Activated T-helper 1 cell treated with anti-CD3 and anti-CD28 coated beads, Interleukin-2, amount 50 U/mL, for 16 hours (primary cell): ENCODE measurements at places on chromosomes 6 and 20.

GRCh38 chr20:12413116-12413515, 495.4 kb downstream of the BTBD3 start:
- DNase-seq = no peak

- no peak for DNase-seq
Measured at GRCh38 chr6:113190170-113190569, 667.0 kb upstream of the MARCKS start.

DNA sequence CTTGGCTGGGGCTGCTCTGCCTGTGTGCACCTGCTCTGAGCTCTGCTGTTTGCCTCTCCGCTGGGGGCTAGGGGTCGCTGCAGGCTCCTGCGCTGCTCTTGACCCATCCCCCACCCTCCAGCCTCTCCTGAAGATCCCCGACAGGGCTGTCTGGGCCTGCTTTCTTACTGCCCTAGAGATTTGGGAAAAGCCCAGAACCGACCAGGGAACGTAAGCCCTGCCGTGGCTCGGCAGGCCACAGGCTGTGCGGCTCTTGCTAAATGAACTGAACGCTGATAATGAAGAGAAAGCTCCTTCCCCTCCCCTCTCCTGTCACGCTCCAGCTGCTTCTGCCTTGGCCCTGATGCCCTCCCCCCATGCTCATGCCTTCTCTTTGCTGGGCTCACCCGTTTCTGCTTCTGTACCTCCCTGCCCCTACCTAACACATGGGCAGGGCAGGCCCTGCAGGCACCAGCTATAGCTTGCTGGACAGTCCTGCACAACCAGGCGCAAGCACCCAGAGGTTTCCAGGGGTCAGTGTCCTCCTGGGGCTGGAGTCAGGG, 32.0 kb upstream of the PCMTD2 start:
- no peak for DNase-seq

DNA sequence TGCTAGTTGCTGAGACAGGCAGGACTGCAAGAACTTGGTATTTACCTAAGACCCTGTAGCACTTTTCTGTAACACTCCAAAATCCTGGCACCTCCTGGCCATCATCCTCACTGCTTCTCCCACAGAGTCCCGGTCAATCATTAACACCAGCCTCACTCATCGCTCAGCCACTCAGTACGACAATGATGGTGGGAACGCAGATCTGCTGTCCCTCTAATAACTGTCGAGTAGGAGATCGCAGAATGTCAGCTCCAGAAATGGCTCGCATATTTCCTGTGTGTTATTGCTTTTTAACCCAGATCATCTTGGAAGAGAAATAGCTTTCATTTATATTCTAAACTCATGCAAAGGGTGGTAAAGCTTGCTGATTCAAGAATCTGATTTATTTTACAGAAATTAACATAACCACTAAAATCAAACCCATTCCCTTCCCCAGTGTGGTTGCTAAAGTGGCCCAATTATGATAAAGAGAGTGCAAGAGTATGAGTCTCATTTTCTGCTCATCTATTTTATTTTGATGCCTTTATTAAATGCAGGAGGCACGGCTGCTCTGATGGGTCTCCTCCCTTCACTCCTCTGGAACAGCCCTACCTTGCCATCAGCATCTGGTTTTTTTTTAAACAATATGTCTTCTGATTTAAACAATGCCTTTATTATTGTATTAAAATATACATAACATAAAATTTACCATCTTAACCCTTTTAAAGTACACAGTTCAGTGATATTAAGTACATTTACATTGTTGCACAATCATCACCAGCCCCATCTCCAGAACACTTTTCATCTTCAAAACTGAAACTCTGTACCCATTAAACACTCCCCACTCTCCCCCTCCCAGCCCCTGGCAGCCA, 28.3 kb upstream of the GGTLC1 start:
- DNase-seq = no peak

- DNase-seq = no peak
Measured at GRCh38 chr6:25670793-25671513, 18.9 kb downstream of the SCGN start.

DNA sequence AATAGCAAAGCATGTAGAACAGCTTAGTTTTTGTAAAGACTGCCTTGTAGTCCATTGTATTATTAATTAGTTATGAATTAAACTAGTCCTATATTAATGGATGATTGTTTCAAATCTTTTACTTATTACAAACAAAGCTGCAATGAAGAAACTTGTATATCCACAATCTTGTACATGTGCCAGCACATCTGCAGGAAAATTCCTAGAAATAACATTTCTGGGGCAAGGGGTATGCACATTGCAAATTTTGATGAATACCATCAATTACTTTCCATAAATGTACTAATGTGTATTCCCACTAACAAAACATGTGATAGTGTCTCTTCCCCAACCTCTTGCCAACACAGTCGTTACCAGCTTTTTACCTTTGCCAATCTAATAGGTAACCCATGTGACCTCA, 73.6 kb upstream of the AKAP12 start:
- DNase-seq = no peak

DNA sequence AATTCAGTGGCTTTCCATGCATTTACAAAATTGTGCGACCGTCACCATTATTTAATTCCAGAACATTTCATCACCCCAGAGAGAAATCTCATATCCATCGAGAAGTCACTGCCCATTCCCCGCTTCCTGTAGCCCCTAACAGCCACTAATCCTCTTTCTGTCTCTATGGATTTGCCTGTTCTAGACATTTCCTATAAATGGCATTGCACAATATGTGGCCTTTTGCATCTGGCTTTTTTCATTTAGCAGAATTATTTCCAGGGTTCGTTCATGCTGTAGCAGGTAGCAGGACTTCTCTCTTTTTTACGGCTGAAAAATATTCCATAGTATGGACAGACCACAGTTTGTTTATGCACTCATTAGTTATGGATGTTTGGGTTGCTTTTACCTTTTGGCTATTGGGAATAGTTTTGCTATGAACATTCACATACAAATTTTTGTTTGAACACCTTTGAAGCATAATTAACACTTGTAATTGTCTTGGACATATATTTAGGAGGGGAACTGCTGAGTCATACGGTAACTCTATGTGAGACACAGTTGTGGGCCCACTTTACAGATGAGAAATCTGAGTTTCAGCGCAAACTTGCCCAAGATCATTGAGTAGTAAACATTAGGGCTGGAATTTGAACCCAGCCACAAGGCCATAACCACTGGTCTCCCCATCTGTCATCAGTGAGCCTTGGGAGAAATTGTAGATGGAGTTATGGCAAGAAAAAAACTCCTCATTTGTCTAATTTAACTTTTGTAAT, 126.9 kb downstream of the BMP7 start:
- DNase-seq = no peak

DNA sequence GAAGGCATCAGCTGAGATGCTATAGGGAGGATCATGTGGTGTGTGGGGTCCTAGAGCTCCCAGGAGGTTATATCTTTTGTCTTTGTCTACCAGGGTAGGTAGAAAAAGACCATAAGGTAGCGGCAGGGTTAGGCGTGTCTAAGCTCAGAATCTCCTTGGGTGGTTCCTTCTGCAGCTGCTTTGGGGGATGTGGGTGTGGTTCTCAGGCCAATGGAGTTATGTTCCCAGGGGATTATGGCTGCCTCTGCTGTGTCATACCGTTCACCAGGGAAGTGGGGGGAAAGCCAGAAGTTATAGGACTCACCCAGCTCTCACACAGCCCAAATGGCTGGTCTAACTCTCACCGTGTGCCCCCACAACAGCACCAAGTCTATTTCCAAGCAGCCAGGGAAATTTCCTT, 107.4 kb upstream of the ADGRB3 start:
- no peak for DNase-seq

DNA sequence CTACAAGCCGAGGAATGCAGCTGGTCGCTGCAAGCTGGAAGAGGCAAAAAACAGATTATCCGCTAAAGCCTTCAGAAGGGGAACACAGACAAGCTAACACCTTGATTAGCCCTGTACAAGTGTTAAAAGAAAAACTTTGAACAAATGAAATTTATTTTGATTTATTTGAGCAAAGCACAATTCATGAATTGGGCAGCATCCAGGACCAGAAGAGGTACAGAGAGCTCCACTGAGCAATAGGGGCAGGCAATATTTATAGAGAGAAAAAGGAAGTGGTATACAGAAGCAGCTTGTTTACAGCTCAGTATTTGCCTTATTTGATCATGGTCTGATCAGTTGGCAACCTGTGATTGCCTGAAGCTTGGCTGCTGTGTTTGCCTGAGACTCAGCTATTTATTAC, 17.6 kb downstream of the HLA-DOB start:
- no peak for DNase-seq

DNA sequence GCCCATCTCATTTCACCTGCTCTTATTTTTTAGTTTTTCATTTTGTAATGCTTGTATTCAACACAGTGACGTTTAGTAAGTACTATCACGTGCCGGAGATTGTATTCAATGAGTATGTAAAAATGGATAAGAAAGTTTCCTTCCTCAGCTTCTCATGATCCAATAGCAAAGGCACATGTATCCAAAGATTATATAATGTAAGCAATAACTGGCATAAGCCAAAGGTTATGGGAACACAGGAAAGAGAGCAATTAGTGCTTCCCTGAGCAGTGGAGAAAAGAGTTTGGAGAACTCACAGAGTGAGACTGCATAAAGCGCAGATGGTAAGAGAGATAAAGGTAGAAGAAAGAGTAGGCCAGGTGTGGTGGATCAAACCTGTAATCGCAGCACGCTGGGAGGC, 21.8 kb upstream of the LTV1 start:
- no peak for DNase-seq

- DNase-seq = no peak
Measured at GRCh38 chr20:31759836-31760518, 20.9 kb downstream of the TPX2 start.

GRCh38 chr6:16305246-16305725, 66.9 kb downstream of the GMPR start:
- DNase-seq = no peak

DNA sequence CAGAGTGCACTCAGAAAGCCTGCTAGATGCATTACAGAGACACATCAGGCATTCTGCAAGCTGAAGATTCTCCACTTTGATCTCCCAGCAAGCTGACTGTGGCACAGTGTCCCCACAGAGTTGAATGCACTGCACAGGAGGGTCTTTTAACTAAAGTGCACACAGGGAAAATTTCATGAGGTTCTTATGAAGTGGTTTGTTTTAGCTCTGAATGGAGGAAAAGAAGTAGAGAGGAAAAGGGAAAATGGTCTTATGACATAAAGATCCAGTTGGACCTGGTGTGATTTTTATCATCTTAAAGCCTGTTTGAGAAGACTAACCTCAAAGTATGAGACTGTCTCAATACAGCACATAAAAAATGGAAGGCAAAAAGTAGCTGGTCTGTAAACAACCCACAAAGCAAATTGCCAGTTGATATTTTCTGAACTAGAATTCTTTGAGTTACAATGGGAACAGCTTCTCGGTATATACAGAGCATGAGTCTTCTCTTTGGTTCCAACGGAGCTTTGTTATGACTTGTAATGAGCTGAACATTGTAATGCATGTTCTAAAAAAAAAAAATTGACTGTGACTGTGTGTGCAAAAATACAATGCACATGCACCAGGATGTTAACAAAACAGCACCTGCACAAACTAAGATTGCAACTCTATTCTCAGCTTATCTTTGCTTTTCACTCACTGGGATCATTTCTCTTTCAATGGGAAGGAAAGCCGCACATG, 383.0 kb upstream of the ID4 start:
- no peak for DNase-seq

DNA sequence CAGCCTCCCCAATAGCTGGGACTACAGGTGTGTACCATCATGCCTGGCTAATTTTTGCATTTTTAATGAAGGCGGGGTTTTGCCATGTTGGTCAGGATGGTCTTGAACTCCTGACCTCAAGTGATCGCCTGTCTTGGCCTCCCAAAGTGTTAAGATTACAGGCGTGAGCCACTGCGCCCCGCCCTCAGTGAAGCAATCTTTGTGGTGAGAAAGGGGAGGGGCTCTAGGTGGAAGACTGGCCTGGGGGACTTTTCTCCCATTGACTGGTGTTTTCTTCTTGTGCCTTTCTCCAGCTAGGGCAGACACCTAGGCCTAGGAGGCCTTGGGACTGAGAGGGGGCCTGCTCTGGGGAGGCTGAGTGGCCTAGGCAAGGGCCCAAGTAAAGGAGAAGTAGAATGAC, 84.1 kb downstream of the DNAAF9 start:
- DNase-seq = no peak

DNA sequence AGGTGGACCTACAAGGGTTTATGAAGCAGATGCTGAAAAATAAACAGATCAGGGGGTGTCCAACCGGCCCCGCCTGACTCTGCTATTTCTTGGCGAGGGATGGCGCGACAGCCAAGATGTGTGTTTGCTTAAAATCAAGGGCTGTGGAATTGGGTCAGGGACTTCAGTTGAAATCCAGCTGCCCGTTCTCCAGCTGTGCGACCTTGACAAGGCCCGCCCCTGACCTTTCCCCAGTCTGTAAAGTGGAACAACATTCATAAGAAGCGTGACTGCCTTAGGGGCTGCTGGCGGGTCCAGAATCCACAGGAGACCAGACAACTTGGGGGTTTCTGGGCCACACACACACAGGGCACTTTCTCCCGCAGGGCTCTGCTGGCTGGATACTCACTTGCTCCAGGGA, 517.5 kb downstream of the PREX1 start:
- DNase-seq = no peak

DNA sequence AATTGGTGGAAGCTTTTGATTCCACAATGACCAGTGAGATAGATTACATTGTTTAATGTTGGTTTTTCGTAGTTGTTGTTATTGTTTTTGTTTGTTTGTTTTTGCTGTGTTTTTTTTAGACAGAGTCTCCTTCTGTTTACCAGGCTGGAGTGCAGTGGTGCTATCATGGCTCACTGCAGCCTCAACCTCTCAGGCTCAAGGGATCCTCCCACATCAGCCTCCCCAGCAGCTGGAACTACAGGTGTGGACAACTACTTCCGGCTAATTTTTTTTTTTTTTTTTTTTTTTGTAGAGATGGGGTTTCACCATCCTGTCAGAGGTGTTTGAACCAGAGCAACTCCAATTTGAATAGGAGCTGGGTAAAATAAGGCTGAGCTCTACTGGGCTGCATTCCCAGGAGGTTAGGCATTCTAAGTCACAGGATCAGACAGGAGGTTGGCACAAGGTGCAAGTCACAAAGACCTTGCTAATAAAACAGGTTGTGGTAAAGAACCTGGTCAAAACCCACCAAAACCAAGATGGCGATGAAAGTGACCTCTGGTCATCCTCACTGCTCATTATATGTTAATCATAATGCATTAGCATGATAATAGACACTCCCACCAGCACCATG, 10.9 kb upstream of the AKAP12 start:
- DNase-seq = no peak

GRCh38 chr20:62790075-62790474, 6.2 kb upstream of the MRGBP start:
- DNase-seq = no peak

DNA sequence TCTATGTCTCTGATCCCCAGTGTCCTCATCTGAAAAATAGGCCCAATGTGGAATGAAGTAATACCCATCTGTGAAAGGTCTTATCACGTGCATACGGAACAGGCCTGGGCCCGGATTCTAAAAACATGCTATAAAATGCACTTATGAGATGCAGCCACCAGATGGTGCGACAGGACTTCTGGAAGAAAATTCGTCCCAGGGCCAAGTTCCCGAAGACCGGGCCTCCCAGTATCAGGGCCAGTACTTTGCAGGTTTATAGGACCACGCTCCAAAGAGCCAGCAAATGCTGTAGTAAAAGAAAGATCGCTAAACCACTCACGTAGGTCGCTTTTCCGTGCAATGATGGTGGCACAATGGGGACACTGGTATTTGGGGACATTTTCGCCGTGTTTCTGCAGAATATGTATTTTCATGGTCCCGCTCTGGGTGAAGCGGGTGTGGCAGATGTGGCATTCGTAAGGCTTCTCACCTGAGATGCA, 10.6 kb downstream of the CTCFL start:
- no peak for DNase-seq
